Small intestine (tissue), 16 donors: ENCODE measurements at places on chromosomes 12 and 14. TPM values are rescaled to one million over a fixed set of nuclear protein-coding genes. Genes with fewer than 3 reads are reported as not detected.

DNA sequence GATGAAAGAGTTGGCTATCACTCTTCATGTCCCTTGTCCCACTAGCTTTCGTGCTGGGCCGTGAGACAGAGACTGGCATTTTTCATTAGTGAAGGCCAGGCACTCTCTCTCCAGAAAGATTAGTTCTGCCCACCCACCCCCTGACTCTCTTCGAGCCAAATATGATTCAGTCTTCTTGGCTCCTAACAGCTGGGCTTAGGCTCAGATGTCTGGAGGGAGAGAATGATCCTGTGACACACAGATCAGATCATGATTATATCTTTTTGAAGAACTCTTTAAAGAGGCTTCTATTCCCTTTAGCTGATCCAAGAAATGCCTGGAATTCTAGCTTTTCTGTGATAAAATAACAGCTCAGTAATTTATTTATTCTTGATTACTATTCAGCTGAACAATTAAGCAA is 5.2 kb upstream of the GNG2 start:
- DNase-seq, result no peak

DNA sequence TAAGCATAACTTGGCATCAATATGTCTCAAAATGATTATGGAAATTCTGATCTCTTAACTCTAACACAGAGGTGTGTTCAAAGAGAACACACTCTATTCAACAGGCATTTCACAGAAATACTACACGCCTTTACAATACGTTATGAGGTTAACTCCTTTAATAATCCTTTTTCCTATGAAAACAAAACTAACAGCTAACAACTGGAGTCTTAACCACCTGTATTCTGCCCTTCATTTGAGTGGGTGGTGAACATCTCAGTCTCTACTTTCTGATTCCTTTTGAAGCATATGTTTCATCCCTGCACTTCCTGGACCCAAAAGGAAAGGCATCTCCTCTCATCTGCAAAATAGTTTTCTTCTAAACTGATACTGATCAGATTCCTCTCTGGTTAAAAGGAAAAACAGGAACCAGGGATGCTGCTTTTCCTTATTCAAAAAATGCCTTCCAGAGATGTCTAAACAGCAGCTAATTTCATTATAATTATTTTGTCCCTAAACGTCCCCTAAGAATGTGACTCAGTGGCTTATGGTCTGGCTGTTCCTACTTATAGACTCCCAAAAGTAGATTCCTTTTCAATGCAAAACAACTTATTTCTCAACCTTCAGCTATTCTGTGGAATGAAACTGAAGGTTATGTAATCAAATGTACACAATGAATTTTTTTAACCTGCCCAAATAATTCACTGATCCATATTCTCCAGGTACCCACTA is 24.1 kb downstream of the ITPR2 start:
- no peak for DNase-seq

Gene KLRD1
- polyA plus RNA-seq, result not detected

DNA sequence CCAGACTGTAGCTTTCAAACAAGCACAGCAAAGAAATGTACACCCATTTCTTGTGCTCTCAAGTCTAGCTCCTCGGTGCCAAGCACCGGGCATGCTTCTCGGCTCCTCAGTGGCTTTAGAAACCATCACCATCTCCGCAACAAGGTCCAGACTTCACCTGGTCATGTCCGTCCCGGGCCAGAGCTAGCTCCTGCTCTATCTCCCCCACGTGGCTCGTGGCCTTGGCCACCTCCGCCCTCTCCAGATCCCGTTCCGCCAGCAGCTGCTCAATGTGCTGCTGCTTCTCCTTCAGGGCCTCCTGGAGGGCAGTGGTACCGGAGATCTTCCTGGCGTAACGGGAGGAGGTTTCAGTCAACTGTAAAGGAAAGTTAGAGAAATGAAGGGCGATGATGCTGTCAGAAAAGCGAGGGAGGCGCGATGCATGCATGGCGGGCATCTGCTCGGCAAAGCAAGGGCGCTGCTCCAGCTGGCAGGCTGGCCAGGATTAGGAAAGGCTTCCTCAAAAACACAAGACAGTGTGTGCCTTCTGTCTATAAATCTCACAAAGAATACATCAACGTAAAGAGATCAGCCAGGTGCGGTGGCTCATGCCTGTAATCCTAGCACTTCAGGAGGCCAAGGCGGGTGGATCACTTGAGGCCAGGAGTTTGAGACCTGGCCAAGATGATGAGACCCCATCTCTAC is 67.4 kb downstream of the CLIP1 start:
- no peak for DNase-seq

Gene P2RX7
- 0.27 TPM for polyA plus RNA-seq
